Activated T-cell treated with anti-CD3 and anti-CD28 coated beads, Interleukin-2, amount 50 U/mL, for 72 hours (primary cell): ENCODE measurements at places on chromosomes 3 and 15. TPM values are rescaled to one million over a fixed set of nuclear protein-coding genes. Genes with fewer than 3 reads are reported as not detected.

GRCh38 chr3:64070704-64071103, 47.4 kb upstream of the PSMD6 start:
- DNase-seq, result no peak

APOD gene
- 4.3 TPM for total RNA-seq

MYZAP gene
- total RNA-seq, result not detected

- no peak for DNase-seq
Measured at GRCh38 chr3:141115789-141116541, 64.8 kb downstream of the SPSB4 start.

PLSCR4 gene
- not detected for total RNA-seq
